ENCODE measurements at places on chromosomes 12 and 14.

- no peak for DNase-seq
Observed at GRCh38 chr14:78605897-78606500, 435.8 kb downstream of the NRXN3 start.

DNA sequence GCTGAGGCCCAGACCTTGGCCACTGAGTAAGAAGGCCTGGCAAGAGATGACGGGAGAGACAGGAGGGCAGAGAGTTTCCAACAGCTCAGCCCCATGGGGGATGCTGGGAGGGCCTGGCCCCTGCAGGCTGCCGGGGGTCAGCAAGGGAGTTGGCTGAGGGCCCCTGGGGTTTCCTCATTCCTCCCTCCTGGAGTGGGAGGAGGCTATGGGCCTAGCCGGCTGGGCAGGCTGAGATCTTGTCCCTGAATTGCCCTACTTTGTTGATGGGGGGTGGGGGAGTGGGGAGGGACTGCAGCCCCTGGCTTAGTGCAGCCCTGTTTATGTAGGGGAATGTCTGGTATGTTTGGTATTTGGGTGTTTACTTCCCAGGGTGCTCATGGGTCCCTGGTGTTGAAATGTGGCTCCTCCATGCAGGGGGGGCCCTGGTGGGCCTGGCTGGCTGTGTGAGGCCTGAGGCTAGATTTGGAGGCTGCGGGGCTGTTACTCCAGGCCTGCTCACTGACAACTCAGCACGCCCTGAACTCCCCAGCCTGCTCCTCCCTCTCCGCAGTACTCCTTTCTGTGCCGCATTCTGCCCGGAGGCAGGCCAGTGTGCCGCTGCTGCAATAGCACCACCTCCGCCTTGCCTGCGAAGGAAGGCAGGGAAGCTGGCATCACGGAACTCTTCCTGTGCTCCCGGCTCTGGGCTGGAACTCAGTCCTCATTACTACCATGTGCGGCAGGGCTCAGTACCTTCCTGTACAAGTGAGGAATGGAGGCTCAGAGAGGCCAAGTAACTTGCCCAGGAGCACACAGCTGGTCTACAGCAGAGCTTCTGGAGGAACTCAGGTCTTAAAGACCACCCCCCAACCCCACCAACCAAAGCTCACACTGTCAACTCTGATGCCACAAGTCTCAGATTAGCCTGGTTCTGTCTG is 25.3 kb downstream of the JDP2 start:
- DNase-seq = peak; percentile 80

DNA sequence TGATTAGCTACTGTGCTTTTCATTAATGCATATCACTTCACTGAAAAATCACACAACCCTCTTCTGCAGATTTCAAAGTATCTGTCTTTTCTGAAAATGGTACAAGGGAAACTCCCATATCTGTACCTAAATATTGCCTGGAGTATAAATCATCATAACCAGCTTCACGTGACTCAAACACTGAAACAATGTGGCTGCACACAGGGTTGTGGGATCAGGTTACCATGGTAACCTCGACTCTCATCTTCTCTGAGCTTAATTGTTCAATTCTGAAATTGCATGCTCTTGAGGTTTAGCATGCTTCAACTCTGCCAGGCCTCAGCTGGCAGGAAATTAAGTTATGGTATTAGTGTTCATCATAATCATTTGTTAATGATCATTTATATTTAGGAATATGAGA is 77.5 kb upstream of the CPSF6 start:
- no peak for DNase-seq

DNA sequence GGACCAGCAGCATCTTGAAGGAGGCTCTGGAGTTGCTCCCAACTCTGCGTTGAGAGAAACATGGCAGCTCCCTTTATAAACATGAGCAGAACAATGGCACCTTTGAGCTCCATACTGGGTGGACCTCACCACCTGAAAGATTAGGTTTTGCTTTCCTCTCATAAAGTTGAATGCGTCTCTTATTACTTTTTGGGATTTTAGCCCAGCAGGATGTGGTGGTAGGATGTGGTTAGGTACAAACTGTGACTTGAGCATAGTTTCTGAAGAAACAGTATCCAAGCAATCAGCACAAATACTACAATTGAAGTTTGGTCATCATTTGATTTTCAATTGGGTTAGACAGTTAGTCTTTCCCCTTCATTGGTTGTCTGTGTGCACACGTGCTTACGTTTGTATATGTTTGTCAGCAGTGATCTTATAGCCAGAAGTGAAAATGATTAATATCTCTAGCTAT is at the start of gene PRR4:
PRR4 (minus strand) TSS at position 51 of the 454 bp plus-strand sequence; CDS start at position 13, 38 bp downstream.
- no peak for DNase-seq

GRCh38 chr14:101781240-101782061 is 19.9 kb downstream of the PPP2R5C start:
- DNase-seq = no peak
